ENCODE measurements at places on chromosomes 7 and 10. TPM values are rescaled to one million over a fixed set of nuclear protein-coding genes. Genes with fewer than 3 reads are reported as not detected.

Gene CLIP2
- polyA plus RNA-seq, result 22.6 TPM

Gene LRRC18
- 0.16 TPM for polyA plus RNA-seq

- no peak for DNase-seq
These were observed 207.3 kb downstream of the ZNF33B start for GRCh38 chr10:42431095-42431494.

DNA sequence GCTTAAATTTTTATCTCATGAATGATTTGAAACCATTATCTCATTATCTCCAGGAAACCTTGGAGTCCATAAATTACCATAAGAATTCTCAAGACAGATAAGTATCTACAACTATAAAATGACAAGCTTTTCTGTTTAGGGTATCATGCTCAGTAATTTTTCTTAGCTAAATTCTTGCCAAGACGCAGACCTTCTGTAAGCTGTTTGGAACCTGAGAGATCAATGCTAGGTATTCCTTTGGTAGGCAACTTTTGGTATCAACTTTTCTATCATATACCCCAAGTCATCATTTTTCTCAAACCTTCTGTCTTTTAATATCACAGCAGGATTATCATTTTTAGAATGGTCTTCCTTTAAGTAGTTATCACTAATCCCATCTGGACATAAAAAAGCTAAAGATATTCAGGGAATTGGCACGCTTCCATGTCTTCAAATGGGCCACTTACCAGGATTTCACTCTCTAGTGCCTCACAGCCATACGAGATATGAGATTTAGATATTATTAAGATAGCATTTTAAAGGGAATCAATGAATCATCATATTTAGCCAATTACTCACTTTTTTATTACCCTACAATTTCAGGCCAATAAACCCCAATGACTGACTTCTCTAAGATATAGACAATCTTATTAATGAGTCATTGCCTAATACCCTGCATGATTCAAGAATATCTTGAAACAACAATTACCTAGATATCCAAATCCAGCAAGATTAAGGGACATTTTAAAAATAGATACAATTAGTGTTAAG, 544.1 kb downstream of the HTR7 start:
- no peak for DNase-seq

DNA sequence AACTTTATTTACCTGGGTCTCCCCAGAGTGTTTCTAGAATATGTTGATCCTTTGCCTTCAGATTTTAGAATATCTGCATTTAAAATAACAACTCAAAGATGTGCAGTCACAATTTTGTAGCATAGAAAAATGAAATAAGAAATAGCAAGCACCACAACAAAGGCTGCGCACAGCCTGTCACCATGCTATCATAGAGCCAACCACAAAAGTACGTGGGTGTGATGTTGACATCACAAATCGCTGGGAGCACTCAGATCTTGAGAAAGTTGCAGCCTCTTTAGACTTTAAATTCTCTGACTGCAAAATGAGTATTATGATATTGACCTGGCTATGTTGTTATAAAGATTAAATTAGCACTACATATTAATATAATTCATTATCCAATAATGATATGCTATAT, 177.9 kb downstream of the TNS3 start:
- no peak for DNase-seq

DNA sequence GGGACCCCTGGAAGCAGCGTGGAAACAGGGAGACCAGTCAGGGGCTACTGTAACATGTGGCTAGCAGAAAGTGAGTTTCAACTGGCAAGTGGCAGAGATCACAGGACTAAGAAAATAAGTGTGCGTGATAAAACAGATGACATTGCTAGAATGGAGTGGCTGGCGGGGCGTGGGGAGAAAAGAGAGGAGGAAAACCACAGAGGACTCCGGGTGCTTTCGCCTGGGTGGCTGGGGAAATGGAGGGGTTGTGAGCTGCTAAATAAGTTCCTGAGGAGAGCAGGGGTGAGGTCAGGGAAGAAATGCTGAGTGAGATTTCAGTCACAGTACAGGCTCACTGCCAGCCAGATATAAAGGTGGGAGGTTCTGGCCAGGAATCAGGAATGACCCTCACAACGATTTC, 166.9 kb downstream of the MYOF start:
- no peak for DNase-seq

Measured in right renal cortex interstitium (tissue), 3 donors.